ENCODE measurements at places on chromosomes 7 and 10.

- no peak for DNase-seq
These were observed 290.3 kb downstream of the CDK14 start for GRCh38 chr7:90886416-90886815.

DNA sequence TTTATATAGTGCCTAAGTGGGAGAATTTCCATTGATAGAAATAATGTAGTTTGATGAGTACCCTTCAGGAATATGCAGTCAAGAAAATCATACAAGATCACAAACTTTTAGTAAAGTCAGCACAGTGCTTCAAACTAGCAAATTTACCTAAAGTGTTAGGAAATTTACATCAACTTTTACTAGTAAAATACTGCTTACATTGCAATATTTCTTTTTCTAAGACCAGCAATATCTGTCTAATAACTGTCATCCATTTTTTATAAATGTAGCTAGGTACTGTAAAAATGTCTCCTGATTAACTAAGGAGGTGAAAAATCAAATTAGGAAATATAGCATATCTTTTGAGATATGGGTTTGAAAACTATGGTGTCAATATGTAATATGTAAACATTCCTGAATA is 405.4 kb downstream of the MDFIC start:
- DNase-seq = no peak

- no peak for DNase-seq
These were observed 17.2 kb downstream of the VSTM2A start for GRCh38 chr7:54559401-54559800.

DNA sequence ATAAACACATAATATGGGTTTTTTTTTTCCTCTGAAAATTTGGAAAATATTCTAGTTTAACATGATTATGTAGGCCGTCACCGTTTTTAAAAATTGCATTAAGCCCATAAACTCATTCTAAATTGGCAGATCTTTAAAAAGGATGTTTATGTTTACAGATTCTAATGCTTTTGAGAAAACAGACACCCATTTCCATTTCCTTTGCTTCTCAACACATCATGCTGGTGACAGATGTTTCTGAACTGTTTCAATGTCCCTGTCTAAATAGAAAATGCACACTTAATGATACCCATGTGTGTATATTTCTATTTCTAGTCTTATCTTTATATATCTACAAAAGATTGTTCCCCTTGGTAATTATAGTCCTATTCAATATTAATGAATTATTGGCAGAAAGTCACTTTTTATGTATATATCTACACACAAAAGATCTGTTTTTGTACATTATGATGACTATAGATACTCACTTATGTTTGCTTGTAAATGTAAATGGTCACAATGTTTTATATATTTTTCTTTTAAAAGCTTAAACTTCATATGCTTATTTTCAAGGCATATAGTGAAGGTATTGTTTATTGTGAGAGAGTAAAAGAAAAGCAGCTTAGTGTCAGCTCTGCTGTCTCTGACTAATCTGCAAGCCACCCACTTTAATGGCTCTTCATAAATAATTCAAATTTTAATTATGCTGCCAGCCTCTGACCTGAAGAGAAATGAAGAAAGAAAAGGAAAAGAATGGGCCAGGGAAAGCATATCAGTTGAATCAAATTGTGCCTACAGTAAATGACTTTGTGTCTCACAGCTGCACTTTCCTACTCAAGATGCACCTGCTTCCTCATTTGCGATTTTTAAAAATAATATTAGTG is 179.4 kb downstream of the CACNA2D1 start:
- no peak for DNase-seq

GRCh38 chr7:6271060-6271658 is 1.3 kb downstream of the CYTH3 start:
- DNase-seq = peak; percentile 41

DNA sequence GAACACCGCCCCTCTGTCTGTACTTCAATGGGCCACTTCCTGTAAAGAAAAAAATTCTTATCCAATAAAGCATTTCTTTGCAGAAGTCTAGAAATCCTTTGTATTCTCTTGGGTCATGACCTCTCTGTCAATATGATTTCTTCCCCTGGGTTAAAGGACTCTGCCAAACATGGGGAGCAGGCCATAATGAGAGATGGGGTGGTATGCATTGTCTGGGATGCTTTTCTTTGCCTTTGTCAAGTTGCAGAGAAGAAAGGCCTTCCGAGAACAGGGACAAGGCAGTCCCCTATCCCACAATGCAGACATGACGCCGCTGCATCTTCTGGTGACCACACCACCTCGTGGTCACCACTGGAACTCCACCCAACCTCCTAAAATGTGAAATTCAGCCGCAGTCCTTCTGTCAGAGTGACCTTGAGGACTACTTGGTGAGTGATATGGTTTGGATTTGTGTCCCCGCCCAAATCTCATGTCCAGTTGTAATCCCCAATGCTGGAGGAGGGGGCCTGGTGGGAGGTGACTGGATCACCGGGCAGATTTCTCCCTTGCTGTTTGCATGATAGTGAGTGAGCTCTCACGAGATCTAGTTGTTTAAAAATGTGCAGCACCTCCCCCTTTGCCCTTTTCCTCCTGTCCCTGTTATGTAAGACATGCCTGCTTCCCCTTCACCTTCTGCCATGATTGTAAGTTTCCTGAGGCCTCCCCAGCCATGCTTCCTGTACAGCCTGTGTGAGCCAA is 15.2 kb upstream of the FRMPD2 start:
- DNase-seq = peak; percentile 82

DNA sequence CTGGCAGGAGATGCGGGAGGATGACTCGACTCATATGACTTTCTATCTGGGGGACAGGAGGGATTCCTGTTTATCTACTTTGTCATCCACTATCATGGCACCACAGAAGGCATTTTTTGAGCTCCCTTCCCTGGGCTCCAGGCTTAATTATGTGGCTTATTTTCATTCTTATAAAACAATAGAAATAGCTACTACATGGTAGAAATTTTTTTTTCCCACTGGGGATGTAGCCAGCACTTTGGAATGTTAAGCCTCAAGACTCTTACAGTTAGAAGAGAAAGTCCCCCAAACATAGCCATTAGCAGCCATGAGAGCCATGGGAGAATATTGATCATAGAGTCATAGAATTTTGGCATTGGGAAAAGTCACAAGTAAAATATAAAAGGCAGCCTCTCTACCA is 14.6 kb upstream of the FAM180A start:
- no peak for DNase-seq

GRCh38 chr10:57983281-57983791 is 284.4 kb downstream of the IPMK start:
- DNase-seq = no peak

GRCh38 chr7:44824894-44825526 is 22.9 kb downstream of the H2AZ2 start:
- no peak for DNase-seq

GRCh38 chr7:43431020-43431595 is 151.8 kb upstream of the STK17A start:
- DNase-seq = no peak

Data from H9 (cell line).